Activated CD8-positive, alpha-beta memory T cell treated with anti-CD3 and anti-CD28 coated beads for 1 hour (primary cell): ENCODE measurements at places on chromosomes 4 and X.

DNA sequence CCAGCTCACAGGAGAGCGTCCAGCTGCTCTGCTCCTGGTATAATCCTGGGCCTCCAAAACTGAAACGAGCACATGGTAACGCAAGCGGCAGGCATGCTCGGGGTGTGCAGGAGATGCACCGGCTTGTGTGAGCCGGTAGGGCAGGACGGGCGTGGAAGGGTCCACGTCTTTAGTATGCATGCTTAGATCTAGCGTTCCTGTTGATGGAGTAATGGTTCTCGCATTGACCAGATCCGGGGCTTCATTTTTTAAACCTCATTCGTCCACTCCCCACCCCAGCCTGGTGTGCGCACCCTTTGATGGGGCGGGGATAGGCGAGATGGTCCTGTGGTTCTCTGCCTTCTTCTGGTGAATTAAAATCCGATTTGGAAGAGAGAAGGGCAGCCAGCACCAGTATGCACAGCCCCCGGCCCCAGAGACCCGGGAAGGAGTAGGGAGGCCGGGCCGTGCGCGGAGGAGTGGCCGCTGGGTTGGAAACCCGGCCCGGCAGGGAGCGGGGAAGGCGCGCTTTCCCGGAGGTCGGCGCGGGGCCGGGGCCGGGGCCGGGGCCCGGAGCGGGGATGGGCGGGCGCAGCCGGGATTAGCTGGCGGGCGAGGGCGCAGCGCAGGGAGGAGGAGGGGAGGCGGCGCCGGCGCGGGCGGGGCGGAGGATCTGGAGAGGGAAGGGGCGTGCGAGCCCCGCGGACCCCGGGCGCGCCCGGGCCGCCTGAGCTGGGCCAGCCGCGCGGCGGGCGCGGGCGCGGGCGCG, 39.9 kb downstream of the FAM149A start:
- no peak for DNase-seq

DNA sequence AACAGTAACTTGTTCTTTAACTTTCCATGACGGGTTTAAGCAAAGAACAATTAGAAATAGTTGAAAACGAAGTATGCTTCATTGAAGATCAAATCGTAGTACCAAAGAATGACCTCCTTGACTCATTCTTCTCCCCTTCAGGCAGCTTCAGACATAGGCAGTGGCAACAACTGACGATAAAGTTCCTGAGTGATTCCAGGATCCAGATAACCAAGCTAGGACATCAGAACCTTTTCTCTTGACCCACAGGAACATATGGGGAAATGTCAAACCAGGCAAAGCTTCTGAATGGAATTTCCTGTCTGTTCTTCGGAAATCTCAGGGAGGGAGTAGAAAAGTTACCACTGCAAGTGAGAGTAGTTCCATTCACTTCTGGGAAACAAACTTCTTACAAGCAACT, 74.2 kb downstream of the HS3ST1 start:
- DNase-seq = no peak

DNA sequence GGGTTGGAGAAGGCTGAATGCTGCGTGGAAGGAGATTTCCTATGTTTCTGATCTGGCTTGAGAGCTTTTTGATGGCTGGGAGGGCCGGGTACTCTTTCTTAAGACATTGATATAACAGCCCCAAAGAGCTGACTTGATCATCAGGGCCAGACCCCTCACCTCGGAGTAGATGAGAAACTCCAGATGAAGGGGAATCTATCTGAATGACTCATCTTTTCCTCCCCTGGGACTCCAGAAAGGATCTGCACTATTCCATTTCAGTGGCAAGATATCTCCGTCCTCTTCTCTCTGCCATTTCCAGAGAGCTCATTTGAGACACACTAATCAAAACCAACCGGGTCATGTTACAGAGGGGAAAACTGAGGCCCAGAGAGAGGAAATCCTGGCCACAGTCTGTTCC, 92.9 kb upstream of the MSX1 start:
- DNase-seq = no peak

GRCh38 chrX:123755107-123755506, 22.3 kb upstream of the THOC2 start:
- no peak for DNase-seq

- DNase-seq = no peak
These were observed 346.0 kb upstream of the GATB start for GRCh38 chr4:152106781-152107321.

- no peak for DNase-seq
These were observed 77.6 kb upstream of the ETNPPL start for GRCh38 chr4:108840426-108840975.

- no peak for DNase-seq
These were observed 636.5 kb upstream of the SLIT2 start for GRCh38 chr4:19615086-19615689.

DNA sequence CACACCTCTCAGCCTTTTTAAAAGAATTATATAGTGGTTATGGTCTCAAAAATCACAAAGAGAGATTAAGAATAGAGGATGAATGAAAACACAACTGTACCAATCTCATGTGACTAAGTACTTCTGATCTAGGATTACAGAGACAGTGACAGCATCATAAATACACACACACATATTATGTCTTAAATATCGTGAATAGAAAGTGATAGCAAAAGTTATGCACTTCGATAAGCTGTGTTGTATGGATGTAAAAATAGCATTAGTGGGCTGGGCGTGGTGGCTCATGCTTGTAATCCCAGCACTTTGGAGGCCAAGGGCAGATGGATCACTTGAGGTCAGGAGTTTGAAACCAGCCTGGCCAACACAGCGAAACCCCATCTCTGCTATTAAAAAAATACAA, 25.0 kb downstream of the GYPA start:
- DNase-seq = no peak

GRCh38 chr4:125551967-125552366, 237.2 kb downstream of the FAT4 start:
- DNase-seq = no peak

DNA sequence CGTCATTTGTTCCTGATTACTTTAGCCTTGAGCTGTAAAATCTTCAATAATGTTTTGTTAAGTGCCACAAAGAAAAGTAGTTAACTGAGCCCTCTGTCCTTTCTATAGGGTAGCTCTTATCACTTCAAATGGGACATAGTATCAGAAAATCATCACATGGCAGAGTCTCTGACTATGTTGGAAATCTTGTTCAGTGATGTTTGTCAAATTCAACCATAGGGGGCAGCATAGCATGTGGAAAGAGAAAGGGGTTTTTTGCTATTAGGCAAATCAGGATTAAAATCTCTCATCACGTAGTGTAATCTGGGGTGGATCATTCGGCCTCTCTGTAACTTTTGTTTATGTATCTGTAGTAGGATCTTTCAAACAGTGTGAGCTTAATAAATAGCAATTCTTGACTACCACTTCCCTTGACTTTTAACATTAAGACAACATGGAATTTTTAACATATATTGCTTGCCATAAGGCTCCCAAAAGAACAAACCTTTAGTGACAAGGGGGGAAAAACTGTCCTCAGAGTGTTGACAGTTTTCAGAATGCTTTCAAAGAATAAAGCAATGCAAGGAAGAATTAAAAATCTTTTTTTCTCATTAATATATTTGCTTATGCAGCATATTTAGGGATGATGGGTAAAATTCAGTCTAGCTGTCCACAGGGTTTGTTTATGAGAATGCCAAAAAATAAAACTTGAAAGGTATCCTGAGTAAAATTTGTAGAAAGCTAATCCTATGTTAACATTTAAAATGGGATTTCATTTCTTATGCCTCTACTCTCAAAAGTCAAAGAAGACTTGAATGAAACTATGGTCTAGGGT, 127.2 kb downstream of the FBXW7 start:
- DNase-seq = no peak

- no peak for DNase-seq
These were observed 60.9 kb downstream of the ADGRA3 start for GRCh38 chr4:22454955-22455354.

DNA sequence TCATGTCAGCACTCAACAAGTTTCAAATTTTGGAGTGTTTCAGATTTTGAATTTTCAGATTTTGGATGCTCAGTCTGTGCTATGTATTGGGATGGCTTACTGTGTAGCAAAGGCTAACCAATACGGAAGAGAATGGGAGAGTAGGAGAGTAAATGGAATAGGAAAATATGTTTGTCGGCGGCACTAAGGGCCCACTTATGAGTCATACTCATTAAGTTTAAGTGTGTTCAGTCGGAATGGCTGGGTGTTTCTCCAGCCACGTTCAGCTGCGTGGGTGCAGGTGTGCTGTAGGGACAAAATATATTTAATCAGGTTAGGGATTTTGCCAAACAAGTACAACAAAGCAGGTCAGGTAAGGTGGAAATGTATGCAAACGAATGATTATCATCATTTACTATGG, 13.6 kb downstream of the FTHL17 start:
- DNase-seq = no peak

DNA sequence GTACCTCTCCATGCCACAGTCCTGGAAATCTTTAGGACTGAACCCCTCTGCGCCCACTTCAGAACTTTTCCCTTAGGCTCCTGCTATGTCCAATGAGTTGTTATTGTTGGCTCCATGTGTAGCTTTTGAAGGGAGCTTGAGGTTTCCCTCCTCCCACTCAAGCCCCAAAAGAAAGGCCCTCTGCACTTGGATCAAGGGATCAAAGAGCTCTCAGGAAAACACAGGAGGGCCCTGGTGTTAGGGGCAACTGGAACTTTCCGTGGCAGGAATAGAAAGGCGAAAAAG, 135.0 kb downstream of the RASL11B start:
- no peak for DNase-seq

DNA sequence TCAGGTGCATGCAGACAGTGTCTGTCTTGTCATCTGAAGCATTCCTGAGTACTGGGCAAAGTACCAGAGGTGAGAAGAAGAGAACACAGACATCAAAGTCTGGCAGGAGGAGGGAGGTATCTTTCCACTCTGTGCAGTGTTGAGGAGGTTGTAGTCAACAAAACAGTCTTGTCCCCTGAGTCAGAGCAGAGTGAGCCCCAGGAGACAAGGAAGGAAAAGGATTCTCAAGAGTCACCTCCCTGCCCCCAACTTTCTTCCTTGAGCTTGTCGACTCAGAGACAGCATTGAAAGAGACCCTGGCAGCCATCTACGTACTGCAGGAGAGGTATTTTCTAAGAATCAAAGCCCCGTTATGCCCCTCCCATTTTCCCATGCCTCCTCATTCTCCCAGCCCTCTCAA, 4.4 kb upstream of the SRPX start:
- DNase-seq = no peak

GRCh38 chr4:27414887-27415731, 554.5 kb downstream of the STIM2 start:
- DNase-seq = no peak

GRCh38 chrX:36334572-36334971, 415.0 kb downstream of the CFAP47 start:
- no peak for DNase-seq

DNA sequence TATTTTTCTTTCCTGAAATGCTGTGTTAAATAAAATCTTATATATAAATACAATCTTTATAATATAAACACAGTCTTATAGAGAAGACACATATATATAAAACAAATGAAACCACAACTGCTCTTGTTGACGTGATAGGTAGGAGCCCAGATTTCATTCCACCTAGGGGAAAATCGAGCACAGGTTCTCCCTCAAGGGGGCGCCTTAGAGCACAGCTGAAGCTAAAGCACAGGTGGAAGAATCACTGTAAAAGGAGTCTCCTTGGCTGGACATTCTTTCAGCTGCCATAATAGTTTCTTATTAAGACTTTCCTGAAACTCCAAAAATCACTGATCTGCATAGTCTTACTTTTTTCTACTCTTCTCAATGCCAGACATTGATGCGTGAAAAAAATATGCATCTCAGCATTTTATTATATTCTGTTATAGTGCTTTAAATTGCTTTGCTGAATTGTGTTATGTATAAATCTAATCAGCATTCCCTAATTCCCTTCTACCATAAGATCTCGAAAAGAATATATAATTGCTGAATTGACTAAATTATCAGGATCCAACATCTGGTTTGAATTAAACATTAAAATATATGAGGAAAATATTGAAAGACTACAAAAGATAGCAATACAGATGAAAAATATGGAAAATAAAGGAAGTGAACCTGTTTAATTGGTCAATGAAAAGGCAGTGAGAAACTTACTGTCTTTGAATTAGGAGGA, 25.5 kb upstream of the RXFP1 start:
- DNase-seq = no peak

- no peak for DNase-seq
These were observed 1408.9 kb upstream of the PCDH7 start for GRCh38 chr4:29311247-29311646.

DNA sequence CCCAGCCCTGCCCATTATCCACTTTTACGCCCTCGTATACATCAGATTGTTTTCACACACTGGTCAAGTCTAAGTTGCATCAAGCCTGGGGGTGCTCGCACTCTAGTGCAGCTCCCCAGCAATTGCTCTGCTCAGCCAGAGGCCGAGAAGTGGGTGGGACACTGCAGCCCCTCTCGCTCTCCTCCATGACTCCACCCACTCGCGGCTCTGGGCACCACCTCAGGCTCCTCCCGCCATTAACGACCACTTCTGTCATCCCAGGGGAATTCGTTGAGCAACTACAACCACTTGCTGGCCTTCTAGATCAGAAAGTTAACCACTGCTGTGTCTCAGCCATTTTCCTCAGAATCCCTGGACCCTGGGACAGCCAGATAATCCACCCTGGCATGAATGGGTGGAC, 53.6 kb downstream of the ETNPPL start:
- DNase-seq = no peak

DNA sequence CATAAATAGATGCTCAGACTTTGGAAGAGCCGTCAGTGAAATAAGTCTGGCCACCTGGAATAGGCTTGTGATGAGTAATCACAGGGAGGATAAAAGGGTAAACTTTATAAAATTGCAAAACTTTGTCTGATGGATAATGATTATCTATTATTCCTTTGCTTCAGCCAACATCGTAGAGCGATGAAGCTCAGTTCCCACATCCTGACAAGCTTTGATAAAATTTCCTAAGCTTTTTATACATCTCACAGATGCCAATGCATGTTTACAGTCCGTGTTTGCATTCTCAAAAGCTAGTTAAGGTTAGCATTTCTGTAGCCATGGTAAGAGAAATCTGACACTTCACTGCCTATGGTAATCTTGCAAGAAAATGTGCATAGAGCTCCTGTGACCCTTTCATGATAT, 15.4 kb upstream of the UGDH start:
- DNase-seq = no peak

DNA sequence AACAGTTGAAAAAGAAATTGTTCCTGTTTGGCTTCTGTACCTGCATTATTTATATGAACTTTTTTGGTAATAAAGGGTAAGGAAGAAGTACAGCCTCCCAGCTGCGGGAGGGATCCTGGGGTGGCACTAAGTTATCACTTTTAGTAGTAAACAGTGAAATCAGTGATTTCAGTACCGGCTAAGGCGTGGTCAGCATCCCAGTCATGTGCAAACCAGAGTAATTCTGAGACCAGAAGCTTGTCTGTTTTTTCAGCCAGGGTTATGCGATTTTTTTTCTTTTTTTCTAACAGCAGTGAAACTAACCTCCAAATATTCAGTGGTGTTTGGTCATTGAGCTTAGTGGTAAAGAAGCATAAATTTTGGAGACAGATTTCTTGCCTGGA, 3.3 kb downstream of the EGF start:
- no peak for DNase-seq

- no peak for DNase-seq
These were observed 930 bp downstream of the ZNF718 start for GRCh38 chr4:125091-125771.

- no peak for DNase-seq
These were observed 14.0 kb upstream of the CHM start for GRCh38 chrX:86061407-86061806.

GRCh38 chr4:147052361-147052760, 106.7 kb upstream of the TTC29 start:
- no peak for DNase-seq
